Mesenchymal stem cell (in vitro differentiated cells and primary cell): ENCODE measurements at places on chromosomes 1 and 21.

DNA sequence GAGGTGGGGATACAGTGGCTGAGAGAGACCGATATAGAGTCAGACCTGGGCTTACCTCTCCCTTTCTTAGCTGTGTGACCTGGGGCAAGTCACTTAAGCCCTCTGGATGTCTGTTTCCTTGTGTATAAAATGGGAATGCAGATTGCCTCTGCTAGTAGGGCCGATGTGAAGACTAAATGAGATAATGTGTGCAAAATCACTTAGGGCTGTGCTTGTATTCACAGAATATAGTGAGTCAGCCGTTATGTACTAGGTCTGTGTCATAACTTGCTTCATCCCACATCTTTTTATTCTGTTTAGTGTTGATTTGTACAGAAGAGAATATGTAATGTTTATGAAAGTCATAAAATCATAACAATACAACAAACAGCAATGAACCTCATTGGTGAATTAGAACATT is 56.0 kb downstream of the PTPRU start:
- DNase-seq: no peak

- no peak for DNase-seq
Measured at GRCh38 chr1:24664507-24665033, 21.5 kb downstream of the SRRM1 start.

- no peak for DNase-seq
Measured at GRCh38 chr1:45787905-45788304, 15.5 kb upstream of the MAST2 start.

DNA sequence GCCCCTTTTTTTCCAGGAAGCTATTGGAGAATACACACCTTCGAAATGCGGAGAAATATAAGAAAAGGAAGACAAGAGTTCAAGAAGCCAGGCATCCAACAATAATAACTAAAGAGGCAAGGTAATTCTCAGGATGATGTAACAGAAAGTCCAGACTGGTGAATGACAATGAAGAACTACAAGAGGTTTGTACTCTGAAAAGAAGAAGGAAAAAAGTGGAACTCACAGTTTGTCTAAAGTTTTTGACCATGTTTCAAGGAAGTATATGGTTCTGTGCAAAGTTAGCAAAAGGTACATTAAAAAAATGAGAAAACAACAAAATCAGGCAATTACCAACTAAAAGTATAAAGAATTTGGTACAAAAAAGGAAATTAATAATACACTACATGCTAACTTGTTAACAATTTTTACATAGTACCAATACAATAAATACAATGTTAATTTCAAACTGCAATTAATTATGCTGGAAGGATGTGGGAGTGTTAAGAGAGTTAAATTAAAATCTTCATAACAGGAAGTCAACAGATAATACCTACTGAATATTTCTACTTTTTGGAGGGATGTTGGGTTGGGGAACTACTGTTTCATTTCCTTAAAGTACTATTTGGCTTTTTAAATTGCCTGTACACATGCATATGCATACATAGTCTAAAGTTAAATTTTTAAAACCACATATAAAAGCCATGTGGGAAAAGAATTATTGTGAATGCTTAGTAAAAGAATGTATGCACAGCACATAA is 12.9 kb upstream of the CD55 start:
- no peak for DNase-seq

- no peak for DNase-seq
Measured at GRCh38 chr1:53460666-53461322, 1.6 kb downstream of the DMRTB1 start.

DNA sequence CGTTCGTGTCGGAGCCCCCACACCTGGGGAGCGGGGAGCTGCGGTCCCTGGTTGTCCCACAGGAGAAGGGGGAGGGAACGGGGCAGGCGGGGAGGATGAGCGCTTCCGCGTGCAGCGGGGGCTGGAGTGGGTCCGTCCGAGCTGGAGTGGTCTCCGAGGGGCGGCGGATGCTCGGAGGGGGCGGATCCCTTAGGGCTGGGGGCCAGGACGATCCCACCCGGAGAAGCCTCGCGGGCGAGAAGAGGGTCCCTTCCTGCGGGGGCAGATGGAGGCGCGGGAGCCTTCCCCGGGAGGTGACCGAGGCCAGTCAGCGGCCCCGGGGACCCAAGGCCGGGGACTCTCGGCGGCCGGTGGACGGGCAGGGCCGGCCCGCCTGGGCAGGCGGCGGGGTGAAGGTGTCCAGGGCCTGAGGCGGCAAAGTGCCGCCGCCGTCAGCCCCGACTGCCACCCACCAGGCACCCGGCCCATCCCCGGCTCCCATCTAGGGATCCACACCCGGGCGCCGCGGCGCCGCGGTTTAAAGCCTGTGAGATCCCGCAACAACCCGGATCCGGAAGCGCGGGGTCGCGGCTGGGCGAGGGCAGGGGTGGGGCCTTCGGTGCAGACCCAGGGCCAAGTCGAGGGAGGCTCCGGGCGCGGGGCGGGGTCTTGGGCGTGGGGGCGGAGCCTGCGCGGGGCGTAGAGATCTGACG is 5.3 kb upstream of the CCDC27 start:
- DNase-seq: peak; percentile 73

DNA sequence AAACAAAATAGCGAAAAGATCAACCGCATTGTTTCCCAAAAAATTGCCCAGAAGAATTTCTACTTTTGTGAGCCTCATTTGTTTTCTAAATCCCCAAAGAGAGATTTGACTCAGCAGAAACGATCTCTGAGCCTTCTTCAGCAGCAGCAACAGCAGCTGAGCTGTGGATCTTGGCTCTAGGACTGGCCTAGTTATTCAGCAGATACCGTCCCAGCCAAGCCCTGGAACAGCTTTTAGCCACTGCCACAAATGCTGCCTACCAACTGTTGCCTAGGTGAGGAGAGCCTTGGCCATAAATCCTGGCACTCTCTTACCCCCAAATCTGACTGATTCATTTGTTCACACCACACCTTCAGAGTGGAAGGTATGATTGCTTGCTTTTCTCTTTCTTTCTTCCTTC is 320.1 kb downstream of the TGFB2 start:
- peak; percentile 33 for DNase-seq

DNA sequence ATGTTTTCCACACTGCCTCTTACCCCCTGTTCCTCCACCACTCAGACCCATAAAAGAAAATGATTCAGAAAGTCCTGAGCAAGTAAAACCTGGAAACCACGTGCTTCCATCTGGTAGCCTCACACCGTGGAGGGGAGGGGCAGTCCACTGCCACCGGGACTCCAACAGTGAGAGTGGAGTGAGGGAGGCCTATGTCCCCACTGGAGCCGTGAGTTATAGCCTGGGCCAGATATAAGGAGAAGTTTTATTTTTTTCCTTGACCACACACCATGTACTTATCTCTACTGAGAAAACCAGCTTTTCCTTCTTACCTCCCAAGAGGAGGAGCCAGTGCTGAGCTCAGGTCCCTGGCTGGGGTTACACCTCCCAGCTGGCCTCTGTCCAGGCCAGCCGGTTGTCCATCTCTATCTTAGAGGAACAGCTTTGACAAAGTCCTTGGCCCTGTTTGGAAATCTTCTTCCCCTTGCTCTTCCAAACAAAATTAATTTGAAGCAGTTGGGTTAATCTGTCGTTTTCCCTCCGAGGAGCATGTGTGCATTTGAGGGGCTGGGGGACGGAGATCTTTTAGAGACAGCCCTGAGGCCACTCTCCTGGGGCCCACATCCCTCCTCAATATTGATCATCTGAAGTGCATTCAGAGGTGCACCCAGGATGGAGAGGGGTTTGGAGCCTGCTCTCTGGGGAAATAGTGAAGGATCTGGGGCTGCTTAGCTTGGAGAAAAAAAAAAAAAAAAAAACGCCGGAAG is 49.1 kb upstream of the SERBP1 start:
- no peak for DNase-seq

GRCh38 chr1:186027621-186028020 is 293.4 kb downstream of the HMCN1 start:
- DNase-seq: no peak

GRCh38 chr1:1208713-1209433 is 2.5 kb upstream of the TNFRSF18 start:
- DNase-seq: no peak

- DNase-seq: peak; percentile 98
Measured at GRCh38 chr1:7478809-7479499, 292.1 kb upstream of the VAMP3 start.

DNA sequence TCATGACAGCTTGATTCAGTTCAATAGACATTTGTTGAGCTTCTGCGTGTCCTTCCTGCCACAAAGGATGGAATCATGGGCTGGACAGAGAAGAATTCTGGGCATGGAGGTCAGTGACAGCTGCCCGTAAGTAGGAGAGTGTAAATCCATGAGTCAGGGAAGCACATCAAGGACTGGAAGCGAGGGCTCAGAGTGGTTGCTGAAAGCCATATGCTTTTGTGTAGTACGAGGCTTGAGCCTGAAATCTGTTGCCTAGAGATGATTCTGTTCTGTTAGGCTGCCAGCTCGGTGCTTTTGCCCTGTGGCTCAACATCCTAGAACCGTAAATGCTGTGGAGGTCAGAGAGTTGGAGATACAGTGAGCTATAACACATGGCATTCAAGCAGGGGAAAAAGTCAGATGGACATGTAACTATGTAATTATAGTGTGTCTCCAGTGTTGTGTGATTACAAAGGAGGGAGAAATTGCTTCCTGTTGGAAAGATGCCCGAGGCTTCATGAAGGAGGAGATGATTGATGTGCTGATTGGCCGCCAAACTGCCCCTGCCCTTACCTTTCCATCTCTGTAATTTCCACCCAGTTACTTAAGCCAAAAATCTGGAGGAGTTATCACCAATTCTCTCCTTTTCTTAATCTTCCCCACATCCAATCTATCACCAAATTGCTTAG is 92.8 kb upstream of the CACNA1E start:
- DNase-seq: no peak

- DNase-seq: peak; percentile 8
Measured at GRCh38 chr1:214791961-214792360, 189.0 kb downstream of the CENPF start.

DNA sequence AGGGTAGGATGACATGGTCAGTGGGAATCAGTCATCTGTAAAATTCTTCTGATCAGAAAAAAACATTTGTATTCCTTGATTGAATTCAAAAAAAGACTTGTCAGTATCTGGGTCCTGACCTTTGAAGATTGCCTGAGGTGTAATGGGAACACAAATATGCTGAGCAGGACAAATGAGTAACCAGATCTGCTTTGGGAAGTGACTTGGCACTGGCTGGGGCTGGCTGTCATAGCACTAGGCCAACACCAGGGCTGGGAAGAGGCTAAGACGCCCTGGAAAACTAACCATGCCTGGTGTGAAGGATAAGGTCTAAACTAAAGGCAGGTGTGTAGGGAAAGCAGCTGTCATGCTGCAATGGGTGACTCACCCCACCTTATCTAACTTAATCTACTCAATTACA is 452.9 kb upstream of the BEND5 start:
- no peak for DNase-seq

DNA sequence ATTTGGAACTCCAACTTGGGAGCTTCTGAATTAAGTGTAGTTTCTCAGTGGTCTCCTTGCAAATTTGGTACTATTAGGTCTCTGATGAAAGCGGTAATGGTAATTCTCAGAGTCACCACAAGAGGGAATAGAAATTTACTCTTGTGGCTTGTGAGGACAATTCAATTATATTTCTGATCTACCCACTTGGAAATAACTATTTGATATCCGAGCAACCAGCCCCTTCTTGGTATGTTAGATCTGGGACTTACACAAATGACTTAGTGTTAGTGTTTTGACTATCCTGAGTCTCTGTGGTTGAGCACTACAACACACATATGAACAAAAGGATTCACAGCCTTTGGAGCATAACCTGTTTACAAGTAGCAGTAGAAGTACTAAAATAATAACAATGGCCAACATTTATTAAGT is 68.1 kb downstream of the RPS6KA1 start:
- DNase-seq: peak; percentile 74

DNA sequence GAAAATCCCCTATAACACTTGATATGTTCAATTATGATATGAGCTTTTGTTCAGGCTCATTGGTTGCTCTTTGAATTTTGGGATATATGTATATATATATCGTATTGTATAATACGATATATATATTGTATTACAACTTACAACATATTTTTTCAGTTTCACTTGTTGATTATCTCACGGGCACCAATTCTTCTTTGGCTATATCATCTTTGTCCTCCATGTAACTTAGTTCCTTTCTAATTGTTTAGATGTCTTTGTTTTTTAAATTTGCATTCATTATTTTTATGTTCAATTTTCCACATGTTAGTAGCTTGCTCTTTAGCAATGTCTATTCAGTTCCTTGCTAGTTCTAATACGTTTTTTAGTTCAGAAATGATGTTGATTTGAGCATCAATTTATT is 150.0 kb downstream of the BACH1 start:
- DNase-seq: no peak

DNA sequence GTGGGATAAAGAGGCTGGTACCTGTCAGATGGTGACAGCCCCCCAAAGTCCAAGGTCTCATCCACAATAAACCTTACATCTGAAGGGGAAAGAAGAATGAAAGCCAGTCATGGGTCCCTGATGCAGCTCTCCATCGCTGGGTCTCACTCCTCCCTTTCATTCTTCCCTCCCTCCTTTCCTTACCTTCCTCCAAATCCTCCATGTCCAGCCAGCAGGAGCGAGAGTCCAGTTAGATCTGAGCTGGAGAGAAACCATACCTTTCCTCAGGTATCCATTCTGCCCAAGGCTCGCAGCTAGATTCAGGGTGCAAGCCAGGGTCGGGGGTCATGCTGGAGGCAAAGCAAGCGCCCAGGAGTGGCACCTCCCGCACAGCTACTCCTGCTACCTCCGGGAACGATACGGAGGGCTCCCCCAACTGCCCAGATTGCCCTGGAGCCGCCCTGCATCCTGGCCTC is 421 bp downstream of the PSRC1 start:
- no peak for DNase-seq

DNA sequence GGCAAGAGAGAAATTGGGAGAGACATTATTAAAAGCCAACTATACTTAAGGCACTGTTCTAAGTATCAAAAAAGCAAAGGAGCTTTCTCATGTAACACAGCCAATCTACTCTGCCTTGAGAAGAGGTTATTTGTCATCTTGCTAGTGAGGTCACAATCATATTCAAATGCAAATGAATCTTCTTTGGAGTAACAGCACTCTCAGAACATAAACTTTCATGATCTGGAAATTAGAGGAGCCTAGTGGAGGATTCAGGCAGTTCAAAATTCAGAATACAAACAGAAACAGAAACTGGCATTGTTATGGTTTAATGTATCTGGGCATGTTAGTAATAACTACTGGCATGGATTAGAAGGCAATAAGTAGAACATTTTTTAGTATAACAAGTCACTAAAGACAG is 57.4 kb downstream of the ARID4B start:
- DNase-seq: peak; percentile 47

DNA sequence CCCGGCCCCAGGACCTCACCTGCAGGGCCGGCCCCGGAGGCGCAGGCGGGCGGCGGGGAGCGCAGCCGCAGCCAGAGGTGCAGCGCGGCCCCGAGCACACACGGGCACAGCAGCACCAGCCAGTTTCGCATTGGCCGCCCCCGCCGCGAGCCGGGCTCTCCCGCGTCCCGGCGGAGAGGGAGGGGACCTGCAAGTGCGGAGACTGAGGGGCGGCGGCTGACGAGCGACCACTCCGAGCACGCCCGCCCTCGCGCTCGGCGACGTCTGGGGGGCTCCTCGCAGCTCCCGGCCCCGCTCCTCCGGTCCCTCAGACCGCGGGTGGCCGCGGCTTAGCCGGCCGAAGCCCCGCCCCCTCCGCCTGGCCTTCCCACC is at the start of gene B3GALNT2:
Gene B3GALNT2, minus strand, starts transcription at position 331 of the 372 bp plus-strand sequence. Its CDS starts 200 bp downstream, at position 131.
- no peak for DNase-seq
